A549 (cell line): ENCODE measurements at places on chromosomes 3 and 15.

DNA sequence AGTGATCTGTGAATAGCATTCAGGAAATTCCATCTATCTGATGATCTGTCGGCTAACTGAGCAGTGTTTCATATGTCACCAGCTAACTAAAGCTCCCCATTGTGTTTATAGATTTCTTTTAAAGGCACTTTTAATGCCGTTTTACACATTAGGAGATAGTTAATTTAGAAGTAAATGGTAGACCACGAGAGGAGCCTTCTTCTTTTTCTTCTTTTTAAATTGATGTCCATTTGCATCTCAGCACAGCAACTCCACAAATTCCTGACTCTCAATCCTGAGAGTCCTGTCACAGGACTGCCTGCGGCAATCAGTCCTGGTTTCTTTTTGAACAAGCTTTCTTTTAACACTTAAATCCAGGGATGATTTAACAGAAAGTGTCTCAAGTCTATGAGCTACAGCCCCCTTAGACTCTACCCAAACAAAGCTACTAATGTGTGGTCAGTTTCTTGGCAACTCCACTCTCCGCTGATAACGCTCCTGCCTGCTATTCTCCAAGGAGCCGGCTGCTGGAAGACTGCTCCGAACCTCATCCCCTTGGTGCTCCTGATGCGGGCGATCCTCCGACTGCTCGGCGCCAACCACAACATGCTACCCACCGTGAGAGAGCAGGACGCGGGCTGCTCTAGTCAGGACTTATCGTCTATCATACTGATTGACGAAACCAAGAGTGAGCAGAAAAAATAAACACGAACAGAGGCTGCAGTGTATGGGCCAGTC, 421.4 kb downstream of the MECOM start:
- DNase-seq, result no peak

DNA sequence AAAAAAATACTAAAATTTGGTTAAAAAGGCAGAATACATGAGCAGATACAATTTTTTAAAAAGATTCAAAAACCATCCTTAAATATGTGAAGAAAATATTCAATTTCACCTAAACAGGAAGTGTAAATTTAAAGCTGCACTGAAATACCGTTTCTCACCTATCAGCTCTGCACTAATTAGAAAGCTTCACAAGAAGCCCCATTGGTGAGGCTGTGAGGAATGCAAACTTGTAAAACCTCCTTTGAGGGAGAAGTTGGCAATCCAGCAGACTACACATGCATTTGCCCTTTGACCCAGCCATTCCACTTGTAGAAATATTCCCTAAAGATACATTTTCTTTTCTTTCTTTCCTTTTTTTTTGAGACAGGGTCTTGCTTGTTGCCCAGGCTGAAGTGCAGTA, 18.8 kb downstream of the BLM start:
- no peak for DNase-seq

DNA sequence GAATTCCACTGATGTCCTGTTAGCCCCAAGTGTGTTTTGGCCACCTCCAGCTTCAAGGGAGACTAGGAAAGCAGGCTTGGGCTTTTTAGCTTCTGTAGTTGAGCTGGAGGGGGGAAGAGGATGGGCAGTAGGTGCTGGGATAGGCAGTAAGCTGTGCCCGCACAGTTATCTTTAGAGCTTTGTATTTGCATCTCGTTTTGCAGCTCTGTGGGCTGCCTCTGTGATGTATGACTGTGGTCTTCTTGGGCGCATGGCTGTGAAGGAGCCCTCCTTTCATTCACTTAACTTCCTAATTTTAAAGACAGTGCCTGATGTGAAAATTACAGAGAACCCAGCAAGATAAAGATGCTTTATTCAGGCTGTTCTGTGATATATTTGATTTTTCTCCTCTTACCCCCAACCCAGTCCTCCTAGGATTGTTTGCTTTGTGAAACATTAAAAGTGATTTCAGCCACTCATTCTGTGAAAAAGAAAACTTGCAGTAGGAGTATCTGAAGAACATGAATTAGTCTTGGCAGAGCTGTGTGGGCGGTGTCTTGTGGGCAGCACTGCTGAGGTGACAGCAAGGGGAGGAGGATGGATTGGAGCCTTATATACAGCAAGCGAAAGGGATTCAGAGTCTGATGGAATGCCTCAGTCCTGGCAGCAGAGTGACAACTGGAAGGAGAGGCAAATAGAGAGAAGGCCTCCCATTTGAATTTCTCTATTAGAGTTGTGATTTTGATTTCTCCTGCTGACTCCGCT, 74.3 kb downstream of the LARS2 start:
- no peak for DNase-seq

DNA sequence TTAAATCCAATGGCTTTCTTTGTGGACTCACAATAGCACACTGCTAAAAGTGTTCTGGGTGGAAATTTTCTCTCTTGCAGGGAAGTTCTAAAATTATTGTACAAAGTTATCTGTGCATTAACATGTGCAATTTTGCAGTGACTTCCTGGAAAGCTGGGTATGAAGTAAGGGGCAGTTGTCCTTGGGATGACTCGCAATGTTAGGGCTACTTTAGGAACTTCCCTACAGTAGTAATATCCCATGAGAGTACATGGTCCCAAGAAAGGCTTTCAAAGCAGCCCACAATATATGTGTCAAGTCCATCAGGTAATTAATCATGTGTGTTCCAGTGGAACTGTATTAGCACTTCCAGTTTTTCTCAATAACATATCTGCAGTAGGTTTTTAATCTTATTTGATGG, 201.0 kb upstream of the UBE2E2 start:
- DNase-seq, result no peak

GRCh38 chr3:37671926-37672325, 189.8 kb upstream of the CTDSPL start:
- DNase-seq, result no peak

DNA sequence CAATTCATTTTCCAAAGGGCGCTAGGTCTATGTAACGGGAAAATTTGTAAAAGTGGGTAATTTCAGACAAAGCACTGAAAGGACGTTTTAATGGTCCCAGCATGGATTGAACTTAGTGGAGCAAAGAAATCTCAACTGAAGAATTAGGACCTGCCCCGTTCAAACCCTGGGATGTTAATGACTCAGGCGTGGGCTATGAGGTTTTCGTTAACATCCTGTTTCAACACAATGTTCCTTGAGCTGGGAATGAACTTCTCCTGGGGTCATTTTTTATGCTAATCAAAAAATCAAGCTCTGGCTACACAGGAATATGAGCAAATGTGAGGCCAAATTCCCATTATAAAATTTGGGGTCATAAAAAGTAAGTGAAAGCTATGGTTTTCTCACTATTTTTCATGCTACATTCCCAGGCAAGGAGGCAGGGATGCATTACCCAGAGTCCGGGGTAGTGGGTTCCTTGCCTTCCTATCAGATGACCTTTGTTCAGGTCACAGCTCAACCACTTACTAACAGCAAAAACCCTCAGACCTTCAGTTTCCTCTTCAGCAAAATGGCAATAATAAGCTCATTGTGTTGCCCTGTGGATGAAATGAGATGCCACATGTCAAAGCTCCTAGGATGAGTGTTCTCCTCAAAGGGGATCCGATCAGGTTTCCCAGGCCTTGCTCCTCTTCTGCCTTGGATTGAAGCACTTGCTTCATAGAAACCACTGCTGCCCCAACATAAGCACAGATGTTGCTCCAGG, 271.4 kb downstream of the ARRDC4 start:
- DNase-seq, result no peak

DNA sequence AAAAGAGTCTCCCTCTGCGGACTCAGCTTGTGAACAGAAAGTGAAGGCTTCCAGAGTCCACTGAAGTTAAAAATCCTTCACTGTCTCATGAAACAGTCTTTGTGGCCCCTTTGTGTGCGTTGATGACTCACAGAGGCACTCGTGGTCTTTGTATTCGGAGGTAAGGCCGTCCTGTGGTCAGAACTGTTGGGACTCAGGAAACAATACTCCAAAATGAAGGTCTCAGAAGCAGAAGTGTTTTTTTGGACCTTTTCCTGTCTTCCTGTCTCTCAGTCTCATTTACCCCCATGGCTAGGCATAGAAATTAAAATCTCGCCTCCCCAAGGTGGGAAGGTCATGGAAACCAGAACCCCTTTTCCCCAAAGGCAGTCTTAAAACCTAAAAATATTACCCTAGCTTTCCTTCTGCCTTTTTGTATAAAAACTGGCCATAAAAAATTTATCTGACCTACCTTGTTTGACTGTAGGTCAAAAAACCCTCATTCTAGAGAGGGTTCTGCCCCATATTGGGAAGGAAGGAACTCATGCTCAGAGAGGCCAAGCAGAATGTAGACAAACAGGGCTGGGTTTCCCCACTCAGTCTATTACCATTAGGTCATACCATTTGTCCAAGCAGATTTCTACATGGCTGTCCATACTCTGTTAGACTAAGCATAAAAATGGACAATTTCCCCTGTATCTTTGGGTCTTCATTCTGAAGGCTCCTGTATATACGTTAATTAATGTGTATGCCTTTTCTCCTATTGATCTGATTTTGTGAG, 19.1 kb upstream of the EPB42 start:
- DNase-seq, result no peak

DNA sequence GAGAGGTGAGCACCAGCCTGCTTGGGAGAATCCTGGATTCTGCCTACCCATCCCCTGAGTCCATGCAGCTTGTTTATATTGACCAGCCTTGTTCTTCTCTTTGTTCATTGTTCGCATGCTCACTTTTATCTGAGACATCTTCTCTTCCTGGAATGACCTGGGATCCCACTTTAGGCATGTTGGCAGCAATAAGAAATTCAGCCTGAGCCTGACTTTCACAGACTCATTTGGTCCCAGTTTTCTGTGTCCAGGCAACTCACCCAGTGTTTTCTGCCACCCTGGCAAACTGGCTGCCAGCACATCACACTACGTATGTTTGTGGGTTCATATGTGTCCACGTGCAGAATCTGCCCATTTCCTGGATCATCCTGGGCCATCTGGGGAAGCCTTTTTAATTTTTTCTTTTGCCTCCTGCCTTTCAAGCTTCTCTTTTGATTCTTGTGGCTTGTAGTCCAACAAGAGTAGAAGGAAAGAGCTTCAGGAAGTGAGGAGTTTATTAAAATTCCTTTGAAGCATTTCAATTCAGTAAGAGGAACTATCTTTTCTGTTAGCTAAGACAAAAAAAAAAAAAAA, 199.9 kb downstream of the FNDC3B start:
- no peak for DNase-seq

- DNase-seq, result peak; percentile 46
Measured at GRCh38 chr3:107430996-107431245, 53.7 kb downstream of the CCDC54 start.

GRCh38 chr3:18902081-18902793, 246.1 kb upstream of the KCNH8 start:
- DNase-seq, result no peak

- DNase-seq, result no peak
Measured at GRCh38 chr3:184884359-184885017, 72.5 kb downstream of the VPS8 start.

- DNase-seq, result no peak
Measured at GRCh38 chr3:28590216-28590615, 241.6 kb upstream of the AZI2 start.

GRCh38 chr15:75347222-75348033, 589 bp downstream of the NEIL1 start:
- peak; percentile 55 for DNase-seq

DNA sequence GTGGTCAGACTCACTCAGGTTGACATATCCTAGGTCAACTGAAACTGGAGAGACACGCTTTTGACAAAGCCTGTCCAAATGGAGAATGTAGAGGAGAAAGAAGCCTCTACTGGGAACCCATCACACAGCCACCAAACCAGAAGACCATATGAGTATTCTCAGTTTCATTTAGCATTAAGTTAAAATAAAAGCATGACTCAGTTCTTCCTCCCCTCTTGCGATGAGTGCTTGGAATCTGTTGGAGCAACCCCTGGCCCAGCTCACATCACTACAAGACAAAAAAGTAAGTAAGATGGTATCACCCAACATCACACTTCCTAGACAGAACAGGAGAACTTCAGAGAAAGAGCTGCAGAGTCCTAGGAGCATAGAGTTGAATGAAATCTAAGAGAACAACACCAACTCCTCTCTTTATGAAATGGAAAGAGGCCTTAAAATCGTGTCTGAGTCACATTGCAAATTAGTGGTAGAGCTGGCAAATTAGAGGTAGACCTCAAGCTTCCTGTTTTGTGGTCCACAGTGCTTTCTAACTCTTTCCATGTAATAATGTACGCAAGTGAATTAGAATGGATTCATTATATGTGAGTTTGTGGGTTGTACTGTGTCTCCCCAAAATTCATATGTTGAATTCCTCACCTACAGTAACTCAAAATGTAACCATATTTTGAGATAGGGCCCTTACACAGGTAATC, 51.2 kb downstream of the FGF12 start:
- DNase-seq, result no peak

DNA sequence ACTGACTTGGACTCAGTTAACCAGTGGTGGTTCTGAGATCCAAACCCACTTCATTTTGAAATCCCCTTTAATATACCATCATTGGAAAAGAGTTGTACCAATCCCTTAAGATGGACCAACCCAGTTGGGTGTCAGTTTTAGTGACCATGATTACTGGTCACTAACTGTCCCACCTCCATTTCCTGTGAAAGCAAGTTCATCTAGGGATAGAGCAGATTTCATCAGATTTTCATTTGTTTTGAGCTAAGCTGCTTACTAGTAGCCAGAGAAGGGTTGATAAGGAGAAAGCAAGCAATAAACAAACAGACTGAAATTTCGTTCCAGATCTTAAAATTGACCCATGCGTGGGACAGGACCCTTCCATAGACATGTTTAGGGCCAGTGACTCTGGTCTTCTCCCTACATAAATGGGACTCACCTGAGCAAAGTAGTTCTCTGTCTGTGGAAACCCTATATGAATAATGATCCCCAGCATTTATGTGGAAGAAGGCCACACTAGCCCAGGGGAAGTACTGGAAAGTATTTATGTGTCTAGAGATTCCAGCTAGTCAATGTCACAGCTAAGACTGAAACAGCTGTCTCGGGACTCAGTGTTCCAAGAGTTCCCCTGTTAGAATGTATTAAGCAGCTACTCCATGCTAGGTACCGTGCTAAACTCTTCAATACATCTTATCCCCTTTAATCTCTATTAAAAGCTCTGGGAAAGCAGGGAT, 196.0 kb upstream of the BCL6 start:
- no peak for DNase-seq

DNA sequence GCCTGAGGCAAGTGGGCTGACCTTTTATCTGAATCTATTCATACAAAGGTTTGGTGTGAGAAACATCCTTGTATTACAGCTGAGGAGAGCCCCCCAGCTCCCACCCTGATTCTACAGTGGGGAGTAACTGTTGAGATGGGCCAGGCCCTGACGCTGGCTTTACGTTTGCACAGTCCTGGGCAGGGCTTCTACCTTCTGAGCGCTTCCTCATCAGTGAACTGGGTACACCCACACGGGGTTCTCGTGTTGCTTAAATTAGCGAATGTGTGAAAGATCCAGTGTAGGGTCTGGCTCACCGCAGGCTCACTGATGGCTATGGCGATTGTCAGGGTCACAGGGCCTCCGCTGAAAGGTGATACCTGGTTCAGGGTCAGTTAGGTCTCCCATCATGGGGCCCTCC, 7.3 kb upstream of the GHRL start:
- DNase-seq, result no peak
